ENCODE measurements at places on chromosomes 3 and 15.

DNA sequence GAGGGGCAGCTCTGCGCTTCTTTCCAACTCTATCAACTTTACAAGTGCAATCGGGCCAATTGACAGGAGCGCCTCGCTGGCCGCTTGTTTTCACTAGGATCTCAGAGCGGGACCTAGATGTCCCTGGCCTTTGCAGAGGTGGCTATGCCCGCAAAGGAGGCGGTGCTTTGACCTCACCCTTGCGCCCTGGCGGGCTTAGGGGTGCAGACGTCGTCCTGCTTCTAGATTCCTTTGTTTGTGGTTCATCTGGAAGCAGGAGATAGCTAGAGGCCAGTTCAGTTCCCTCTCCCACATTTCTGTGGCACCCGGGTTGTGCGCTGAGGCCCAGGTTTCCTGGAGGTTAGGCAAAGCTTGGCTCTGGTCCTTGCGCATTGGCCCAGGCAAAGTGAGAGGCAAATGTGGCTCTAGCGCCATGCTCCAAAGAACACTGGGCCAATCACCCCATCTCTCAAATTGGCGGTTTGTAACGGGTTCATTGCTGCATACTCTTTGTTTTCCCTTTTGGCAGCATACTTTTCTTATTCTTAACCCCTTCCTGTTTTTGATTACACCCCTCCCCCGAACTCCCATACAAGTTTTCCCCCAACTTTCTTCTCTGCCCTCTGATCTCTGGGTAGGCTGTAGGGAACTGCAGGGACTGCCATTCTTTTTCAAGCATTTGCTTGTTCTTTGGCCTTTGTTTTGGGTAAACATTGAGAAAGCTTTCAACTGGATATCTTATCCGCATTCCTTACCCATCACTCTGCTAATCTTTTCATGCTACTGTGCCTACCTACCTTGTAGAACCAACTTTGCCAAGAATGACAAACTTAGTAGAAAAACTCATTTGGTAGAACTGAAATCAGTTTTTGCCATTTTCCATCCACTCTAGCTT lies 1.4 kb downstream of the PPM1L start:
- no peak for DNase-seq

DNA sequence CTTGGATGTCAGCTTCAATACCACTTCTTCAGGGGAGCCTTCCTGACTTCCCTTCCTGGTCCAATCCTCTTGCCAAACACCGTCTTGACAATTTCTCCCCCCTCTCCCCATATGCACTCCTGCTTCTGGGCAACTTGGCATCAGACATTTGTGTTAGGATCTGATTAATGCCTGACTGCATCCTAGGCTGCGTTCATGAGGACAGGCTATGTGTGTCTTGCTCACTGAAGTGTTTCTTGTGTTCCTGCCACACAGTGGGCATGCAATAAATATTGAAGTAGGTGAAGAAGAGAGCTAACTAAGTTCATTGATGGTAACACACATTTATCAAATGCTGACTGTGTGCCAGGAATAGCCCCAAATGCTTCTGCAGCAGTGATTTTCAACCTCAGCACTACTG lies 36.4 kb upstream of the WNT5A start:
- DNase-seq: no peak

GRCh38 chr3:105505170-105505569 lies 138.5 kb downstream of the ALCAM start:
- DNase-seq: no peak

DNA sequence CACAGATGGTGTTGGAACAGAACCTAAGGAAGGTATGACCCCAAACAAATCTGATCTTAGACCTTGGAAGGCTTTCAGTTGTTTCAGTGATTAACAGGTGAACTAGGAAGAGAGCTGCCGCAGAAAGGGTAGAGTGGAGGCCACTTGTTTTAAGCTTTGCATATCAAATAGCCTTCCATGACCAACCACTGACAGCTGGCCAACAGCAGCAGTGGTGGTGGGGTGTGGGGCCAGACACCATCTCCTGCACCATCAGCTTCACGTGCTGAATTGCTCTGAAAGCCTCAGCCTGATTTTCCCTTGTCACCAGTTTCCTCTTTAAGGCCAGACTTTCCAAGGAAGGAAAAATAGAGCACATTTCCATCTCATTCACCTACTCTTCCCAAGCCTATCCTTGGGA lies 16.6 kb upstream of the OSBPL11 start:
- no peak for DNase-seq

DNA sequence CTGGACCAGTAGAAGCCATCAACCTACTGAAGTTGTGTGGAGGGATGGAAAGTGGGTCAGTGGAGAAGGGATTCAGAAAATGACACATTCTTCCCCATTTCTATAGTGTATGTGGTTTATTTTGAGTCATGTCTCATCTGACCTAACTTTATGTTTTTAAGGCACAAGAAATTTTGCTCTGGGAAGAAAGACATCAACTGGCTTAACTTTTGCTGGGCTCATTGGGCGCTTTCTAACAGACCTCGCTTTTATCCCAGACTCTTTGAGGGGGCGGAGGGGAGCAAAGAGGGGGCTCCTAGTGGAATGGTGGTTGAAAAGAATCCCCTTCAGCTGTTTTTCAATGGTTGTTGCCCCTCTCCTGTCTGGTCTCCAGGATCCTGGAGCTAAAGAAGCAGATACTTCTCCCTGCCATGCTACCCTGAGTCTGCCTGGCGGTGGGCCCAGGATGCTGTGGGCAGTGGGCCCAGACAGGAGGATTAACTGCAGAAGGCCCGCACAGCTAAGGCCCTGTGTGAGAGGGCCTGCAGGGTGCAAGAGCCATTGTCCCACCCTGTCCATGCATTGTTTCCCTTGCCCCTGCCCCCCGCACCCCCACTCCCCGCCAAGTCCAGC lies 14.5 kb downstream of the CSRNP1 start:
- DNase-seq: no peak

DNA sequence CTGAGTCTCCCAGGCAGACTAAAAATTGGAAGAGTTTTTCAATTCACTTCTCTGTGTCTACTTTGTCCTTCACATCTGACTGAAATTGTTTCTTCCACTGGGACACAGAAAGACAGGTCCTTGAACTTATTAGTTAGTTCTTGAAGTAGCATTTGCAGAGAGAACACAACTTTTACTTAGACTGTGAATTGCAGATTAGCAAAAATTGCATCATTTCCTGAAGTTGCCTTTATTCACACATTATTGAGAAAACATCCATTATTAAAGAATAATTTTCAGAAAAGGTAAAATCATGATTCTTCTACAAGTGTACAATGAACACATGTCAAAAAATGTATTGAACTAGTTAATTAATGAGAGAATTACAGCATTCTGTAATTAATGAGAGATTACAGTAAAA lies 1.4 kb upstream of the COMMD2 start:
- no peak for DNase-seq

- no peak for DNase-seq
These were observed 39.4 kb upstream of the TIPARP start for GRCh38 chr3:156635034-156635433.

DNA sequence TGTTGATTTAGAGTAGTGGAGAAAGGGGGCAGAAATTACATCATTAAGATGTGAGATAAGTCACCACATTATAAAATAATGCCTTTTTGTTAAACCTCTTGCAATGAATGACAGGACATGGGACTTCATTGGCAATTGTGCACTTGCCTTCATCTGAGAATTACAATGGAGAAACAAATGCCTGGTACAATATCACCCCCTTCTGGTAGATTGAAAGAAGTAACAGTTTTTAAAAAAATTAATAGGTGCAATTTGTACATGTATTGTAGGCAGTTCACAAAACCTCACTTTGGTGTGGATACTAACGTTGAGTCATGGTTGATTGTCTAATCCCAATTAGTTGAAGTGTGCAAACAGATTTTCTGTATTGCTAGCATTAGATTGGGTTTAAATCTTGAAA lies 4.6 kb upstream of the P2RY14 start:
- no peak for DNase-seq

- no peak for DNase-seq
These were observed 52.6 kb downstream of the RFTN1 start for GRCh38 chr3:16460886-16461285.

DNA sequence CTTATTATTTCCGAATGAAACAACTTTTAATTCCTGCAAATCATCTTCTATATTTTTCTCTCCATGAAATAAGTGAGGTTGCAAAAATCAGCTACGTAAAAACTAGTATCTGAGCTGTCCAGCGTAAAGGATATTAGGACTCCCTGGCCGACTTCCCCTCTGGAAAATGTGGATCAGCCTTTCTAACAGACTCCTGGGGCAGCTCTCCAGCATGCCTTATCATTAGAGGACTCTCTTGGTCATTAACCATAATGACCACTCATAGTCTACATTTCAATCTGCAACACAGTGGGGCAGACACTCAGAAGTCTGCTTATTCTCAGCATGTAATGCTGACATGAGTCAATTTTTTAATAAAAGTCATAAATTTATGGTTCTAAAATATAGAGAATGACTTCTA lies 130.1 kb downstream of the MAGI1 start:
- DNase-seq: no peak

DNA sequence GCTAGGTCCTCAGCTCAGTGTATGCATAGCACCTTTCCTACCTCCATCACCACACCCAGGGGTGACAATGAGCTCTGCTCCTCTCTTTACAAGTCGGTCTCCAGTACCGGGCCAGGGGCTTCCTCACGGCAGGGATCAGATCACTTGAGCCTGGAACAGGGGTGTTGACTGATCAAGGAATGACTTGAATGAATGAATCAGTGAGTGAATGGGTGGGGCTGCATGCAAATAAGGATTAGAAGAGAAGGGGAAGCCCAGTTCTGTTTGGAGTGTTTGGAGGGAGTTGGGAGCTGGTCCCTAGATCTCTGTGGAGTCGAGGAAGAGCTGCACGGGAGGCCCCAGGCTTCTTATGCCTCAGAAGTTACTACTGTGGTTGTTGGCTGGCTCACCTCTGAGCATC lies 87.0 kb downstream of the TMEM266 start:
- DNase-seq: no peak

GRCh38 chr15:98894312-98894711 lies 113.3 kb downstream of the PGPEP1L start:
- DNase-seq: no peak

DNA sequence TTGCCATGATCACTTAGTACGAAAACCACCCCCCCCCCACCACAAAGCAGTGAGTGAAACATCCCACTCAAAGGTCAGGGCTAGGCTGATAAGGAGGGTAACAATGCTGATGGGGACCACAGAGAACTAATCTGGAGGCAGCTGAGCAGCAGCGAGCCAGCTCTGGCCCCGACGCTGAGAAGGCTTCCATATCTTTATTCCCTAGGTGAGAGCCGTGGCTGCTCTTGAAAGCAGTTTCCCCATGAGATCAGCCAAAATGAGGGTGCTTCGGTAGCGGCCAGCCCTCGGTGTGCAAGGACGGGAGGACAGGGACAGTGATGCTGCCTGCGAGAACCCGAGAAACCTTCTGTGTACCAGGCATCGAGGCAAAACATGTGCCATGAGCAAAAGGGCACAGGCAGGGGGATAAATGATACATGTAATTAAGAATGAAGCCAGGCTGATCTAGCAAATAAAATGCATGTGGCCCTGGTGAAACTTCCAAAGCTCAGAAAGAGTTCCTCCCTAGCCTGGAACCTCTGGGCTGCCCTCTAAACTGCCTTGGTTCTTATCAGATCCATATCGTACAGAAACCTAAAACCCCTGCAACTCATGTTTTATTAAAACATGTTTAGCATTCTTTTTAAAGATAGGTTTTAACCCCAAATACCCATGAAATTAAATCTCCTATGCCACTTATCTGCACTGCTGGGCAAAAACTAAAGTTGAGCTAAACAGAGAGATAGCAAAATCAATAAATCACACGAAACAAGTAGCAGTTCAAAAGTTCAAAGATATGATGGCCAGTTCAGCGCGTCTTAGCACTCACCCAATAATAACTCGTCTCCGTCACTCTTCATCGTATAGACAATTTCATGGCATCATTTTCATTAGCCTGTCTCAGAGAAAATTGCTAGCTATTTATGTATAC lies 337.3 kb downstream of the FOXP1 start:
- DNase-seq: no peak

DNA sequence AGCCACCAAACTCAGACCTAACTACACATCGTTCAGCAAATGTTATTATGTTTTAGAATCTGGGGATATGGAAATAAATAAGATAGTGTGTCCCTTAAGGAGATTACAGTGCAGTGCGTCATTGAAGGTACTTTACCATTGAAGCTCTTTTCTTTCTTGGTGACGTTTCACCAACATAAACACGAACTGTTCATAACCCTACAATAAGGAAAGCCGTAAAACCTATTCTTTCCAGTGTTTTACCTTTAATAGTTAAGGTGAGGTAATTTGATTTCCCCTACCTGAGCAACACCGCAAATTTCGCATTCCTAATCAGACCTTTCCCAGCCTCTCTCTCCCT lies 826 bp downstream of the CCDC66 start:
- no peak for DNase-seq

GRCh38 chr15:49082960-49083359 lies 36.7 kb upstream of the SECISBP2L start:
- DNase-seq: peak; percentile 79

DNA sequence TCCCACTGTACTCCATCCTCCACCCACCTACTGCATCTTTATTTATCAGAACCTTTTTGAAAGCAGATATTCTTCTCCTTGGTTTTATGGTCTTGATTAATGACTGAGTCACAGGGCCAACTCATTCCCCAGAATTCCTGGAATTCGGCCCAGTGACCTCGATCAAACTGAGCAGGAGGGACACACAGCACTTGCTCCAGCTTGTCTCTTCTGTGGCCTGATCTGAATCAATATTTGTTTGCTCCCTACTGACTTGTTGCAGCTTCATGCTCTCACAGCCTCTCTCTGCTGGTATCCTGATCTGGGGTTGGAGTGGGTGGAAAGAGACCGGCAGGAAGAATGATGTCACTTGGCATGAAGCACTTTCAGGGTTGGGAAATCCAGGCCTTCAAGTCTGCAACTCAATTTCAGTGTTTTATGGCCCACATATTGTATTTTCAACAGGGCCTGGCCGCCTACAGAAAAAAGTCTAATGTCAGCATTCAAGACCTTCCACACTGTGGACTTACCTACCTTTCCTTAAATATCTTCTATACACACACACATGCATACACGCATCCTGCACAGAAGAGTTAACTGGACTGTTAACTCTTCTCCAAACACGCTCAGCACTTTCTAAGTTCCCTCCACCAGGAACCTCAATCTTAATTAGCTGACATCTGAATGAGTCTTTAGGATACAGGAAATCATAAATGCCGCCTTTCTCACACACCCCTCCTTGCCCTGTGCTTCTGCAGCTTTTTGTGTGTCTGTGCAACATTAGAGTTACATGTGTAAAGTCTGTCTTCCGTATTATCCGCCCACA lies 4.6 kb downstream of the ANXA2 start:
- peak; percentile 78 for DNase-seq

DNA sequence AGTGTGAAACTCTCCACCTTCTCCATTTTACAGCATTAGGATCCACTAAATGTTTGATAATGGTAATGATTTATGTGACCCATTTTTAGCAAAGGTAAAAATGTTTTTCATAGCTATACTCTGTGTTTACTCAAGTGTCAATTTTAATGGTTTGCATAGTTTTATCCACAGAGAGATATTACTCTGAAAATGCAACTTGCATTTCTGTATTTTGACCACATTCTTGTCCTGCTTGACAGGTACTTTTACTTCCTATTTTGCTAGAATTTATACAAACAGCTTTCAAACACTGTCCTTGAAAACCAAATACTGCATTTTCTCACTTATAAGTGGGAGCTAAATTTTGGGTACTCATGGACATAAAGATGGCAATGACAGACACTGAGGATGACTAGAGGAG lies 62.9 kb downstream of the SERPINI1 start:
- DNase-seq: no peak
